ENCODE measurements at places on chromosomes 12 and 14.

DNA sequence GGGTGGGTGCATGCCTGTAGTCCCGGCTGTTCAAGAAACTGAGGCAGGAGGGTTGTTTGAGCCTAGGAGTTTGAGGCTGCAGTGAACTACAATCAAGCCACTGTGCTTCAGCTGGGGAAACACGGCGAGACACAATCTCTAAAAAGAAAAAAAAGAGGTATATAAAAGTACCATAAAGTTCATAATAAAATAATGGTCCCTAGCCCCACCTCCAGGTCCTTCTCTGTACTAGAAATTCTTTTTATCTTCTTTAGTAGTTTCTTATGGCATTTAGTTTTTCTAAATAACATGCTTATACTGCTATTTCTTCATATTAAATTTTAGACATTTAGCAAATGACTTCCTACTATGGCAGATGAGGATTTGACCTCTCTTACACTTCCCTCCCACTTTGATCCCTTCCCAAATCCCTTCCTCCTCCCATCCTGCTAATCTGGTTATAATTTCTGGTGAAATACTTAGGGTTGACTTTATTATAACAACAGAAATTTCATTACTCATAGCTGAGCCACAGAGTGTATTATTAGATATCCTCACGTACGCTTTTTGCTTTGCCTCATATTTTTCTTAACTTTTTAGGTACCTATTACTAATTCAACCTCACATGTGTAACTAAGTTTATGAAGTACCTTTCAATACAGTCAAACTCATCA is 94.7 kb downstream of the SLC41A2 start:
- DNase-seq = no peak

GRCh38 chr14:94636744-94637412 is 24.7 kb downstream of the SERPINA3 start:
- no peak for DNase-seq

GRCh38 chr14:55361190-55361589 is 50.4 kb downstream of the ATG14 start:
- DNase-seq = no peak

GRCh38 chr12:115444346-115444745 is 760.4 kb upstream of the TBX3 start:
- DNase-seq = no peak

DNA sequence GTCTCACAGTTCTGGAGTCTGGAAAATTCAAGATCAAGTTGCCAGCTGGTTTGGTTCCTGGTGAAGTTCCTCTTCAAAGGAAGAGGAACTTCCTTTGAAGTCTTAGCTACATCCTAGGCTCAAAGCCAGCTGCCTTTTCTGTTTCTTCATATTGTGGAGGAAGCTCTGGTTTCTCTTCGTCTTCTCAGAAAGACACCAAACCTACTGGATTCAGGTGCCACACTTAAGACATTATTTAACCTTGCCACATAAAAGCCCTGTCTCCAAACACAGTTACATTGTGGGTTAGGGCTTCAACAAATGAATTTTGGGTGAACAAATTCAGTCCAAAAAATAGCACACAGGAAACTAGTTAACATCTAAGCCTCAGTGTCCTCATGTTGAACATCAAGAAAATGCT is 1019.8 kb downstream of the GALC start:
- DNase-seq = no peak

GRCh38 chr14:23708343-23708742 is 72.2 kb downstream of the DHRS2 start:
- no peak for DNase-seq
